ENCODE measurements at places on chromosomes 4 and X. TPM values are rescaled to one million over a fixed set of nuclear protein-coding genes. Genes with fewer than 3 reads are reported as not detected.

- no peak for DNase-seq
These were observed 34.0 kb downstream of the ETDB start for GRCh38 chrX:135086197-135086854.

The FGFR3 gene
- polyA plus RNA-seq = 90.0 TPM

GRCh38 chr4:38026158-38026740 is 66.1 kb downstream of the PTTG2 start:
- DNase-seq = no peak

DNA sequence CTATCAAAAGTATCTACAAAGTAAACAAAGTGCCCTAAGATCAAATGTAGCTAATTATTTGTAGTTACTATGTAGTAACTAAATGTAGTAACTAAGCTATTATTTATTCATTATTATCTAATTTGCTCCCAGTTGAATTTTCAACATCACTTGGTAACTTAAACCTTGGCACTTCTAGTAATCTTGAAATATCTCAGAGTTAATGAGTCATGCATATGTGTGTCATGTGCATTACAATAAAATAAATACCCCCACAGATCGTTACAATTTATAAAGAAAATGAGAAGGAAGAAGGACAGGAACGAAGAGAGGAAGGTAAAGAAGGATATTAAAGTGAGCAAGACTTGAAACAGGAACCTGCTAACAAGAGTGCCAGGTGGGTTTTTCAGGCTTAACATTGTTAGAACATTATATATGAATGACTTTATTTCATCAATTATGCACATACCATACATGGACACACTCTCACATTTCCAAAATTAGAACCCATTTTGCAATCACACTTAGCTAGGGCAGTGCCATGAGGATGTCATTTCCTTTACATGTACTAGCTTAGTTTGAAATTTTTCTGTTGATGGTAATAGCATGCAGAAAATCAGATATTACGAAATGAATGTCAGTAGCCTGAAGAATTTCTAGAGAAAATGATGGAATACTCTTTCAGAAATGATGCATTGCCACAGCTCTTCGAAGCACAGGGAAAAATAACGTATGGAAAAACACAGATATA is 1670.4 kb upstream of the AGA start:
- no peak for DNase-seq

DNA sequence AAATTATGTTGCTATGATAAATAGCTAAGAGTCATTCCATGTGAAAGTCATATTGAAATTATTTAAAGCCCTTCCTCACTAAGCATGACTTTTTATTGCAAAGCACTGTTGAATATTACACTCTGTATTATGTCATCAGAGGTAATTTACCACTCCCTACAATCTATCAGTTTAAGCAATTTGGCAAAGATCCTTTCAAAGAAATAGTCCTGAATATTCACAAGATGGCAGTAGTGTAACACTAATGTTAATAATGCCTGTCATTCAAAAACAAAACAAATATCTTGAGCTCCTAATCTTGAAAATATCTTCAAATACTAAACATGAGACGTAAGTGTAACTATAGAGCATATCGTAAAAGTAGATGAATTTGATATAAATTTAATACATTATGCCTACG is 208.6 kb upstream of the TECRL start:
- no peak for DNase-seq

- no peak for DNase-seq
These were observed 7.3 kb downstream of the CCDC22 start for GRCh38 chrX:49242545-49243066.

GRCh38 chr4:85756938-85757337 is 282.0 kb downstream of the ARHGAP24 start:
- no peak for DNase-seq

The HSFX4 gene
- not detected for polyA plus RNA-seq

DNA sequence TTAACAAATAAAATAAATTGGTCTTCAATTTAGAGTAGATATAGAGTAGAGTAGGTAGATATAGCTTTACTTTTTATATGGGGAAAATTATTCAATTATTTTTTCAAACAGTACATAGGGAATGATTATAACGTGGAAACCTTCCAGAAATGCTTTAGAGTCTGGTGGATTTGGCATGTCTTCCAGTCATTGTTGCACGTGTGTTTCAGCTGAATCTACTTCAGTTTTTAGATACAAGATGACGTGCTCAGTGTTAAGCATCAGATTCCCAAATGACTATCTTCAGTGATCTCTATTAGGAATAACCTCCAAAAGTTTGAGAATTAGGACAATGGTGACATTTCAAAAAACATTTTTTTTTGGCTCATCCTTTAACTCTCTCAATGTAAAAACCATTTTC is 616.9 kb downstream of the ANKRD50 start:
- DNase-seq = no peak

GRCh38 chrX:29903360-29903759 is 312.0 kb upstream of the MAGEB2 start:
- DNase-seq = no peak

DNA sequence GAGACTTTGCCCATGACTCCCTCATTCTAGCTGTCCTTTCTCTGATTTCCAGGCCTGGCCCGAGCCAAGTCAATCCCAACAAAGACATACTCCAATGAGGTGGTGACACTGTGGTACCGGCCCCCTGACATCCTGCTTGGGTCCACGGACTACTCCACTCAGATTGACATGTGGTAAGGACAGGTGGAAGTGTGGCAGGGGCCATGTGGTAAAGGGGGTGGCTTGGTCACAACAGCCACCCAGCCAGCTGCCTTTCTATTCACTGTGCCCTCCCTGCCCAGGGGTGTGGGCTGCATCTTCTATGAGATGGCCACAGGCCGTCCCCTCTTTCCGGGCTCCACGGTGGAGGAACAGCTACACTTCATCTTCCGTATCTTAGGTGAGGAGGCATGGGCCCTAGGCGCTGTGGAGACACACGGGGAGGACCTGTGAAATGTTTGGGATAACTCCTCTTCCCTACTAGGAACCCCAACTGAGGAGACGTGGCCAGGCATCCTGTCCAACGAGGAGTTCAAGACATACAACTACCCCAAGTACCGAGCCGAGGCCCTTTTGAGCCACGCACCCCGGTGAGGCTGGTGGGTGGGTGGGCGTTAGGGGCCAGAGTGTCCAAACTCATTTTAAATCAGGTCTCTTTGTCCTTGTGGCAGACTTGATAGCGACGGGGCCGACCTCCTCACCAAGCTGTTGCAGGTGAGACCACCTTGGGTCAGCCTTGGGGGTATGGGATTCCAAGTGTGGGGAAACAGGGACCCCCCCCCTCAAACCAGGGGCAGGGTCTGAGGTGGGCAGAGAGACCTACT is 6.1 kb upstream of the USP11 start:
- no peak for DNase-seq

The RIPPLY1 gene
- 2.9 TPM for polyA plus RNA-seq

GRCh38 chr4:77821775-77822174 is 2.6 kb upstream of the CNOT6L start:
- DNase-seq = no peak

The SHOX gene
- 0.18 TPM for polyA plus RNA-seq

The UCP1 gene
- 0.29 TPM for polyA plus RNA-seq

- no peak for DNase-seq
These were observed 243.0 kb upstream of the KCNIP4 start for GRCh38 chr4:22191565-22191964.

GRCh38 chrX:1134976-1135375 is 77.5 kb downstream of the CRLF2 start:
- no peak for DNase-seq

The GABRA4 gene
- polyA plus RNA-seq = 0.17 TPM

The SLITRK4 gene
- 12.4 TPM for polyA plus RNA-seq

GRCh38 chr4:153027866-153028265 is 91.7 kb downstream of the FHDC1 start:
- no peak for DNase-seq

GRCh38 chr4:32031026-32031425 is 1310.9 kb downstream of the PCDH7 start:
- no peak for DNase-seq

- DNase-seq = no peak
These were observed 193.6 kb upstream of the BANK1 start for GRCh38 chr4:101596781-101597552.

DNA sequence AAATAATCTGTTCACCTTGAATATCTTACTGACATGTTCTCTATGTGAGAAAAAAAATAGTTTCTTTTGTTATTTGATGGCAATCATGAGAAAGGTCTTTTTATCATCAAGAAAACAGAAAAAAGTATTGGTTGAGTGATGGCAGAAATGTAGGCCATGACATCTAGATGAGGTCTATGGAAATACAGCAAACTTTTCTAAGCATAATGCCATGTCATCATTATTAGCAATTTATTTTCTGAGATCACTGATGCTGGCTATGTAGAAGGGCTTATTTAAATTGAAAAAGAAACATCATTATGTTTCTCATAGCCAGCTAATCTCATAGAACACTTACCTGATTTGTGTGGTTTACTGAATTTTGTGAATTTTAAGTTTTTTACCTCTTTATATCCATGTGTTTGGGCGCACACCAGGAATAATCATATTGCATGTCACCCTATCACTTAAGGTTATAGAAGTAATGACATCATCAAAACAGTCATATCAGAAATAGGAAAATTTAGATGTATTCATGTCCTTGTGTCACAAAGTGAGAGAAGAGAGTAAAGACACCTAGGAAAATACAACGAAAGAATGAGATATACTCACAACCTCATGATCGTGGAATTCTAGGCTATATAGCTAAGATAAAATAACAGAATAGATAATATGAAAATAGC is 22.4 kb downstream of the UGT2A3 start:
- no peak for DNase-seq

- DNase-seq = no peak
These were observed 14.6 kb downstream of the RBBP7 start for GRCh38 chrX:16855363-16856075.

GRCh38 chr4:153409924-153410501 is 56.1 kb upstream of the TMEM131L start:
- no peak for DNase-seq

GRCh38 chr4:145679991-145680455 is at the start of gene C4orf51:
Gene C4orf51, plus strand, starts transcription at chr4:145680146. Its CDS starts 58 bp downstream, at chr4:145680204.
- DNase-seq = peak; percentile 21

The SORCS2 gene
- 5.8 TPM for polyA plus RNA-seq

The FAM236B gene
- polyA plus RNA-seq = not detected

The ATP10D gene
- 47.8 TPM for polyA plus RNA-seq

GRCh38 chrX:123169247-123169901 is 14.7 kb upstream of the GRIA3 start:
- no peak for DNase-seq

The DRD5 gene
- polyA plus RNA-seq = 0.70 TPM

DNA sequence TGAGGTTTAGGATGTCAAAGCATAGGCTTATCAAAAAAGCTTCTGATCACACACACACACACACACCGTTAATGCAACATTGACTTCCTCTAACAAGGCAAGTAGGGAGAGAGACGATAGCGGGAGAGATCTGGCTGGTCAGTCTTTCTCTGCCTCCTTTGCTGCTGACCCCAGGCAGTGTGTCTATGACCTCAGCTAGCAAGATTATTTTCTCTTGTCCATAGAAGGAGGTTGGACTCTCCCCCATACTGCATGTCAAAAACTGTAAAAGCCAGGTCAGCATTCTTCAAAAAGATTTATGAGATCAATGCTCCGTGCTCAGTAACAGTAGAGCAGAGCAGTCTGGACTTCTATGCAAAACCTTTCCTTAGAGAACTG is 63.5 kb upstream of the PGM2 start:
- peak; percentile 40 for DNase-seq

DNA sequence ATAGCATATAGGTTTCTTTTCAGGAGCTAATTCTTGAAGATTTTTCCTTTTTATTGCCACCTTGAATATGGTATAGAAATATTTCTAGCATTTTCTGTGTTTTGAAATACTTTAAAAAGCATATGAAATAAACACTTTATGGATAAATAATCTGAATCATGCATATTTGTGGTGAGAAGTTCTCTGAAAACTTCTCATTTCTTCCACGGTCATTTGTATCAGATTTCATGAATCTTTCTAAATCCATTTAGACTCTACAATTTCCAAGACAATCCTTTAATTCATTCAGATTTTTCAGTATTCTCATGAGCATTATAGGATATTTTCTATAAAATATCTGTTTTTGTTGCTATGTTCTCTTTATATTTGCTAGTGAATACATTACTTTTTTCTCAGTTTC is 16.2 kb upstream of the CA5B start:
- no peak for DNase-seq

GRCh38 chrX:69991685-69992084 is 58.1 kb downstream of the AWAT2 start:
- DNase-seq = no peak

- no peak for DNase-seq
These were observed 25.5 kb upstream of the GPAT3 start for GRCh38 chr4:83510442-83510841.

DNA sequence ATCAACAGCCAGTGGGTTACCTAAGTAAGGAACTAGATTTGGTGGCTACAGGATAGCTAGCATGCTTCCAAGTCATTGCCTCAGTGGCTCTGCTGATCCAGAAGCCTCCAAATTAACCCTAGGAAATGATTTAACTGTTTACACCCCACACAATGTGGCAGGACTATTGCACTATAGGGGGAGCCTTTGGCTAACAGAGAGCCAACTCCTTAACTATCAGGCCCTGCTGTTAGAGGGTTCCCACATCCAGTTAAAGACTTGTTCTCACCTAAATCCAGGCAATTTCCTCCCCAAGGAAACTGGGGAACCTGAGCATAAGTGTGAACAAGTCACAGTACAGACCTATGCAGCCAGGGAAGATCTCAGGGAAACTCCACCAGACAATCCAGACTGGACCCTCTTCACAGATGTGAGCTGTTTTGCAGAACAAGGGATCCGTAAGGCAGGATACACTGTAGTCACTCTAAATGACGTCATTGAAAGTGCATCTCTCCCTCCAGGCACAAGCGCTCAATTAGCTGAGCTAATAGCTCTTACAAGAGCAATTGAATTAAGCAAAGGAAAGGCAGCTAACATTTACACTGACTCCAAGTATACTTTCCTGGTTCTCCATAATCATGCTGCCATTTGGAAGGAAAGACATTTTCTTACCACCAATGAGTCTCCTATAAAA is 185.3 kb upstream of the SPOCK3 start:
- no peak for DNase-seq

The SYP gene
- 2.5 TPM for polyA plus RNA-seq

The TET2 gene
- polyA plus RNA-seq = 25.7 TPM

DNA sequence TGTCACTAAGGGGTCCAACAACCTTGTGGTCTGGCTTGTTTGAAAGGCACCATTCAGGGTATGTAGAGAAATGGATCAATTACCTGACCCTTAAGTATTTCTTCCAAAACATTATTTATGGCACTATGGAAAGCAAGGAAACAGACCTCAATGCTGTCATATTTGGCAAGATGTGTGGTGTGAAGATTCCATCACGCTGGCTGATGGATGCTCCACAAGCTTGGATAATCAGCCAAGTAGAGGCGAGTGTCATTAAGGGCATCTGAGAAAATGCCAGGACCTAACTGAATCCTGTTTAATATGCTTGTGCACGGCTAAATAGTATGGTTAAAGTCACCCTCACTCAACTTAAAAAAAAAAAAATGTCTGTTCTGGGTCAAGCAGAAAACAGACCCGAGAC is 120.7 kb downstream of the COMMD8 start:
- no peak for DNase-seq

The STAG2 gene
- 109 TPM for polyA plus RNA-seq

GRCh38 chr4:59597536-59598329 is 1602.4 kb upstream of the ADGRL3 start:
- DNase-seq = no peak

- no peak for DNase-seq
These were observed 93.4 kb downstream of the TENT5D start for GRCh38 chrX:80513625-80514024.

Measured in left renal pelvis (tissue), 4 donors.